ENCODE measurements at places on chromosomes 12 and 14. TPM values are rescaled to one million over a fixed set of nuclear protein-coding genes. Genes with fewer than 3 reads are reported as not detected.

Gene BCL11B
- total RNA-seq = 1.1 TPM

Gene KRT74
- not detected for total RNA-seq

Gene NR2C1
- total RNA-seq = 33.7 TPM

Gene AICDA
- not detected for total RNA-seq

All from HCT116 (cell line).